ENCODE measurements at places on chromosomes 11 and 22.

DNA sequence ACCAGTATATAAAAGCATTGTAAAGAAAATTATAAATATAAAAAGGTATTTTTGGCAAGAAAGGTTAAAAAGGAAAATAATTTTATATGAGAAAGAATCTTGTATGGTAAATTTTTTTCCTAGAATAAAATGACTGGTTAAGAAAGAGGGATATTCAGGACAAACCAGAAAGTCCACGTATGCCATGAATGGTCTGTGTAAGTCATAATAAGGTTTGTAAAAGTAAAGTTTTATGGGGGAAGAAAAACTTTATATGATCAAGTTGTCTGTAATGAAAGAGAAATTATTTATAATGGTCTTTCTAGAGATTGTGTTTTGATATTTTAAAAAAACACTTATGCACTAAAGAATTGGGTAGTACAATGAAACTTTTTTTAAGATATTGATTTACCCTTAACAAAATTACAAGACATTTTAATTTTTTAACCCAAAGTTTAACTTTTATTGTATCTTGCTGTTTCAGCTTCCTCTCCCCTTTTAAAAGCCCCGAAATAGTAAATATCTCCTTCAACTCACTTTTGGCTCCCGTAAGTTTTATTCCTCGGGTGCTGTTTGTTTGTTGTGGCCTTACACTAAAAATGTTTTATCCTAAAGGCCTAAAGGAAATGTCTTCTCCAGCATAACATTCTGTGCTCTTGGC lies 47.7 kb downstream of the AMOTL1 start:
- no peak for DNase-seq

GRCh38 chr11:45924036-45924915 lies 1.8 kb downstream of the LARGE2 start:
- DNase-seq, result no peak

DNA sequence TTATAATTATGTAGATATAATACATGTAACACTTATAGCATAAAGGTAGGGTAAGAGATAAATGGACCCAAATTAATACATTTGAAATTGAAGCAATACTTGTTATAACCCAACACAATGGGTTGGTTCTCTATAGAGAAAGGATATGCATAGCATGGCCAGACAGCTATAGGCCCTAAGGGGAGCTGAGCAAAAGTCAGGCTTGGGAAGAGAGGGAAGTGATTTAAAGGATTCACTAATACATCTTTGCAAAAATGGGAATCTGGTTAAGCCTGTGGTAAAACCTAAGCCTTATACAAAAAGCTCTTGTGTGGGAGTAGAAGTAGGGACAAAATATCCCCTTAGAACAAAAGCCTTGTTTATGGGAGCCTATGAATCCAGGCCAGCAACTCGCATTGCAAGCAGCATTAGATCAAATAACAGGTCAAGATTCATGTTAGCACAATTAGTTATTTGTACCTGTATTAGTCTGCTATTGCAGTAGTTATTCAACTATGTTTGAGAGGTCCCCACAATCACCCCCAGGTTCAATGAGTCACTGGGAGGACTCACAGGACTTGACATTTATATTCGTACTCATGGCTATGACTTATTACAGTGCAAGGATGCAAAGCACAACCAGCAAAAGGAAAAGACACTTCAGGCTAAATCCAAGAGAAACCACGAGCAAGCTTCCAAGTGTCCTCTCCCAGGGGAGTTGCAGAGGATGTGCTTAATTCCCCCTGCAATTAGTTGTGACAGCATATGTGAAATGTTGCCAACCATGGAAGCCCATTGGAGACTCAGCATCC lies 144.7 kb upstream of the LMO1 start:
- DNase-seq, result no peak

- DNase-seq, result peak; percentile 78
Observed at GRCh38 chr11:62593434-62594044, 2.2 kb upstream of the TUT1 start.

GRCh38 chr11:61832754-61833153 lies 4.7 kb downstream of the FADS2 start:
- DNase-seq, result no peak

GRCh38 chr11:27239305-27239942 lies 123.6 kb downstream of the CCDC34 start:
- DNase-seq, result no peak

- DNase-seq, result no peak
Observed at GRCh38 chr11:104891135-104891534, 7.1 kb downstream of the CASP12 start.

- DNase-seq, result no peak
Observed at GRCh38 chr22:42162728-42163489, 32.3 kb upstream of the CYP2D6 start.

DNA sequence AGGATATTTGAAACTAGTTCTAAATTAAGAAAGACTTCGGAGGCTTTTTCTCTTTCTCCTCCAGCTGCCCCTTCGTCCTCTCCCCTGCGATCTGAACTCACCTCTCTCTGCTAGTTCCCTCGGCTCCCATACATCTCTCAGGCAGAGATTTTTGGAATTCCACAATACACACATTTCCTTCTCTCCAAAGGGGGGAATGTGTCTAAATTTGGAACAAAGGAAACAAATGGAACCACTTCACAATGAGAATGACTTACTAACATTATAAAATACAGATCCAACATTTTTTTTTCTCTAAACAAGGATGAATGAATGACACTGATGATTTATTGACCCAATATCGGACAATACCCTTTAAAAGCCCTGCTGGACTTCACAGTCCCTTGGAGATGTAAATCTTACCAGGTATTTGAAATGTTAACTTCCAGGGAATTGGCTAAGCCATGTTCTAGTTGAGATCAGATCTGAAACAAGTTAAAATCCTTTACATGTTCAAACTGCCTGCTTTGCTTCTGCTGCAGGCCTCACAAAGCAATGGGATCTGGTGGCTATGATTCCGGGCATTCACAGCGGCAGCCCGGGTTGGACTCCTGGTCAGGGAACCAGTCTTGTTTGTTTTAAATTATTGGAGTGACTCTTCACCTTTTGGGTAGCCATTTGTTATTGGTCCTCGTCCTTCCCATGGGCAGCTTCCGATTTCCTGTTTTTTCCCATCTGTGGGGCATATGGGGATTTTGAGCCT lies 20.5 kb upstream of the GSTP1 start:
- DNase-seq, result no peak

DNA sequence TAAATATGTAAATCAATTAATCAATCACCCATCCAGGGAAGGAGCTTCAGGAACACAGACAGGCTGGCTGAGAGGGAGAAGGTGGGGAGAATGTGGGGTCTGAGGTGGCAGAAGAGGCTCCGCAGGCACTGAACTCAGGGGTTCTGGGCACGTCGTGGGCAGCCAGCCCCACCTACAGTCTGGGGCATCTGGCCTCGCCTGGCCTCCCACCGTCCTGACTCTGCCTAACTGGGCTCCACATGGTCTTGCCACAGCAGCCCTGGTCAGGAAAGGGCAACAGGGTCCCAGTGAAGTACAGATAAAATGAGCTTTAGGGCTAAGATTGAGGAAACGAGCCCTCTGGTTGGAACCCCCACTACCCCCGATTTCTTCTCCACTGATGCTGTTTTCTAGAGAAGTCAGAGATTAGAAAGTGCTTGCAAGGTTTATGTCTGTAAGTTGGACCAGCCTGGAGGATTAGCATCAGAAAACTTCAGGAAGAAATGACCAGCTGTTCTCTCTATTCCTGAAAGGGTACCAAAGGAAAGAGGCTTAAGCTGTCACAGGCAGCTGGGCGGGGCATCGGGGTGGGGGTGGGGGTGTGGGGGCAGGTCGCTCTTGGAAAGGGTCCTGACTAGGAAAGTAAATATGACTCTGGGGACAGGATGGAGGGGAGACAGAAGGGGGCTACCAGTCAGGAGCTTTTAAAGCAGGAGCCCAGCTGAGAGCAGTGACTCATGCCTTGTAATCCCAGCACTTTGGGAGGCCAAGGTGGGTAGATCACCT lies 261.7 kb downstream of the BUD13 start:
- no peak for DNase-seq

GRCh38 chr22:22573047-22573889 lies 14.2 kb upstream of the PRAME start:
- DNase-seq, result no peak

DNA sequence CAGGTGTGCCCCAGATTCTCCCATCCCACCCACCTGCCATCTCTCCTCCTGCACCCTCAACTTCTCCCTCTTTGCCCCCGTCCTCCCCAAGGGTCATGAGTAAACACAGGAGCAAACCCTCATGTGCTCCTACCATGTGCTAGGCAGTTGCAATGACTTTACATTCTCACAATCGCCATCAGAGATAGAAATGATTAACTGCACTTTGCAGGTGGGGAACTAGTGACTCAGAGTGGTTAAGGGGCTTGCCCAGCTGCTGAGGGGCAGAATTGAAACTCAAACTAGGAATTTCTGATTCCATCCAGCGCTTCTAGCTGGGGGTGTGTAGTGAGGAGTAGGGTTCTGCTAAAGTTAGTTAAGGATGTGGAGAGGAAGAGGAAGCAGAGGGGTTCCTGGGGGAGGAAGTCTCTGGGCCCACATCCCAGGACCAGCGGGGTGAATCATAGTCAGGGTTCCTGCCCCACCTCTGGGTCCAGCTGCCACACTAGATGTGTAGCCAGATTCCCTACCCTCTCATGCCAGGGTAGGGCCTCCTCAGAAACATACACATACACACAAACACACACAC lies 16.0 kb upstream of the PRG2 start:
- no peak for DNase-seq

- no peak for DNase-seq
Observed at GRCh38 chr11:67486481-67487195, 3.8 kb downstream of the AIP start.

DNA sequence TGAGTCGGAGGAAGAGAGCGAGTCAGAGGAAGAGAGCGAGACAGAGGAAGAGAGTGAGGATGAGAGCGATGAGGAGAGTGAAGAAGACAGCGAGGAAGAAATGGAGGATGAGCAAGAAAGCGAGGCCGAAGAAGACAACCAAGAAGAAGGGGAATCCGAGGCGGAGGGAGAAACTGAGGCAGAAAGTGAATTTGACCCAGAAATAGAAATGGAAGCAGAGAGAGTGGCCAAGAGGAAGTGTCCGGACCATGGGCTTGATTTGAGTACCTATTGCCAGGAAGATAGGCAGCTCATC lies 780 bp downstream of the TRIM44 start:
- no peak for DNase-seq

GRCh38 chr22:23177197-23177596 lies 3.1 kb upstream of the BCR start:
- peak; percentile 83 for DNase-seq

DNA sequence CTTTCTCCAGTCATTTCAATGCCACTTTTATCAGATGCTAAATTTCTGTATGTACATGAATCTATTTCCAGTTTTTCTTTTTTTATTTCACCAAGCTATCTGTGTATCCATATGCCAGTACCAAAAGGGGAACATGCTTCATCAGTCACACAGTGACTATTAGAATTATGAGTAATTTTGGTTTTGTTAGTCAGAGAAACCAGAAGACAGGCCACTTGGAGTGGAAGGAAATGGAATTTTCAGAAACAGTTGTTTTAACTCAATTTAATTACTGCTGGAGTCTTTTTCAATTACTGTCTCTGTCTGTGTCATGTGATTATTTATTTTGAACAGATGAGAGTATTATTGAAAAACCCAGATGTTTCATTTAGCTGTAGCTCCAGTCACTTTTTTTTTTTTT lies 84.6 kb upstream of the ANO3 start:
- no peak for DNase-seq

- DNase-seq, result no peak
Observed at GRCh38 chr11:10594407-10594806, 25.9 kb upstream of the LYVE1 start.
